KG1 (cell line): ENCODE measurements at places on chromosomes 2 and 18.

GRCh38 chr2:140504601-140505000 is 1626.2 kb downstream of the LRP1B start:
- DNase-seq = no peak

DNA sequence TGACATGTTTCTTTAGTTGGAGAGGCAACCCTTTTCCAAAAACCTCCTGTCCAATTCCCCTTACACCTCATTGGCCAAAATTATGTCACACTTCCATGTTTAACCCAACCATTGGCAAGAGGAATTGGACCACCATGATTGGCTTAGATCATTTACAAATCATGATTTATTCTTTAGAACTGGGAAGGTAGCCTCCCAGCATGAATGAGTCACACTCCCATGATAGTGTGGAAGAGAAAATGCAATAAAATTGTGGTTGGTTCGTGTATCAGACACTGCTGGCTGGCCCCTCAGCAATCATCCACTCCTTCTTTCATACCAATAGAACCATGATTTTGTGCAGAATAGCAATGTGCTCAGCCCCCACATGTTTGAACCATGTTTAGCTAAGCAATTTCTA is 156.6 kb upstream of the ACVR2A start:
- DNase-seq = no peak

DNA sequence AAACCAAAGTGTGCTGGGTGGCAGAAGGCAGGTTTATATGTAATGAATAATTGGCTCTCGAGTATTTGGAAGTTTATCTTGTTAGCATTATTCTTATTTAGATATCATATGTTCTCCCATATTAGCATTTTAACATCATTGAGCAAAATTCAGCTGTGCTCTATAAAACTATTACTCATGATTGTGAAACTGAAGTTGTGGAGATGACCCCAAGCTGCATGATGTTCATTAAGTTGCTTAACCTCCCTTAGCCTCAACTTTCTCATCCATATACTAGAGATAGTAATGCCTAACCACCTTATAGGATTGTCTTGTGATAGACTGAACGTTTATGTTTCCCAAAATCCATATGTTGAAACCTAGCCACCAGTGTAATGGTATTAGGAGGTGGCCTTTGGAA is 346.3 kb downstream of the SATB2 start:
- DNase-seq = no peak

DNA sequence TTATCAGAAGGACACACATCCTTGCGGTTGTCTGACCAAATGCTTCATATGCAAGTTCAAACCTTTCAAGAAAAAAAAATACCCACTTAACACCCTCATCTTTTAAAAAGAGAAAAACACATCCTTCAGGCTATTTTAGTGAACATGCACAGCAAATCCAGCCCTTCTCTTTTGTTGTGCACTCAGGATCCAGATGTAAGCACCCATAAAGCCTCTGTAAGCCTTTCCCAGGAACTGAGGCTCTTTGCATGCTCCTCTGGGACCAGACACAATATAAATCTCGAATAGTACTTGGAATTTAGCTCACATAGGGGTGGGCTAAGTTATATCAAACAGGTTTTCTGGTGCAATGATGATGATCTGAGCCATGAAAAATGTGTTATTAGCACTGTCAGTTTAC is 308.8 kb upstream of the FAM98A start:
- no peak for DNase-seq
